ENCODE measurements at places on chromosomes 12 and 14.

DNA sequence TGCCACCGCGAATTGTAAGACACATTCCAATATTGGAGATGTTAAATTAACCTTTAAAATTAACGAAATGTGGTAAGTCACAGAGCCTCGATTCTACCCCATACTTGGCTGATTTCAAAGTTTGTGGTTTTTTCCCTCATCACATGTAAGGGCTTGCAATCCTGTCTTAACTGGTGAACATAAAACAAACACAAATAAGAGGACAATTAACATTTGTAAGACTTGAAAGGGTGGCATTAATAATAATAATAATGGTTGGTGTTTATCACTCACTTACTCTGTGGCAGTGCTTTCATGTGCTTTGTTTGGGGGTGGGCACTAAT, 26.6 kb downstream of the PPFIBP1 start:
- DNase-seq = no peak

- no peak for DNase-seq
Observed at GRCh38 chr14:64659366-64659765, 44.9 kb upstream of the PLEKHG3 start.

DNA sequence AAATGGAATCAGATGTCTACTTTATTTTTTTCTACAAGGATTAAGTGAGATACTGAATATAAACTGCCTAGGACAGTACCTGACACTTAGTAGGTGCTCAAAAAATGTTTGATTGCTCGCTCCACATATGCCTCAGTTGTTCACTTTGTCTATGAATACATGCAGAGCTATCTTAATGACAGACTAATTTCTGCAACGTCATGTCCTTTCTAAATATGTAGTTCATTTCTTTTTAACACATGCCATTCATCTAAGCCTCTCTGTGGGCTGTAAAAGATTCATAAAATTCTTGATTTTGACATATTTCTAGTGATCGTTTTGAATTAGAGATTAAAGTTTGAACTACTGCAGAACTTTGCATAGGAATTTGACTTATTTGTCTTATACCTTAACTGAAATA, 176.3 kb upstream of the STXBP6 start:
- no peak for DNase-seq

DNA sequence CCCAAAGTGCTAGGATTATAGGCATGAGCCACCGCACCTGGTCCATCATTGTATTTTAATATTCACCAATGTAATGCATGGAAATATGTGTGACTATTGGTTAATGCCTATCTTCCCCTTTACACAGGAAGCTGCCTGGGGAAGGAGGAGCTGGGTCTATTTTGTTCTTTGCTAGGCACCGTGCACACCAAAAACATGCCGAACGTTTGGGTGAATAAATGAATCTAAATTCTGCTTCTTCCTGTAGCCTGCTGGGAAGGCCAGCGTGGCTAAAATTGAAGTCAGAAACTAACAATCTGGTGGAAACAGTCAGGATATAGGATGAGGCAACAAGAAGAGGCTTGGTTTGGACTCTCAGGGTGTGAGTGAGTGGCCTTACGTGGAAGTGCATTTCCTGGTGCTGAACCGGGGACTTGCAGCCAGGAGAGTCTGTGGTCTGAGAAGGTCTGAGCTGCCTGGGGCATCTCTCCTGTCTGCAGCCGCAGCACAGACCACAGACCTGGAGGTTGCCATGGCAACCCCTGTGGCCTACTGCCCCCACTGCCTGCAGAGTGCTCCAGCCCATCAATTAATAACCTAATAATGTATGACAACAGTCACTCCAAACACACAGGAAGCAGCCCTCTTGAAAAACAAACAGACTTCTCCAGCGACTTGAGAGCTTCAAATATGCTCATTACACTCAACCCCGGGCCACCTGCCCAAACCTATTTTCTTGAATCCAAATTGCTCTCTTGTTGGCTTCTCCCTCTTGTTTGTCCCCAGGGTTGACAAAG, 5.5 kb upstream of the GPR68 start:
- no peak for DNase-seq

DNA sequence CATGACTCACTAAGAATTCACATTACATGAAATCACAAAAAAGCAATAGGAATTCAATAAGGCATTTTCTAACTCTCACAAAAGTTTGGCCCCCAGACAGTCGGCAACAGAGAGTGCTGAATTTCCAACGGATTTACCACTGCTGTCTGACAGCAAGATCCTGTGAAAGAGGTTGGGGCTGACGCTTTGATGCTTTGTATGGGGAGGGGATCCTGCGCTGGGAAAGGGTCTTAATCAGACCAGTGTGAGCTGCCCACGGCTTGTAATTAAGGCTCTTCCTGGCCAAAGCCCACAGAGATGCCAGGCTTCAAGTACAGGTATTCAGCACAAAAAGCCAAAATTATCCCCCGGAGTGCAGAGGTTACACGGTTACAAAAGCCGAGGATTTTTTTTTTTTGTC, 66.8 kb upstream of the TMCC3 start:
- no peak for DNase-seq

DNA sequence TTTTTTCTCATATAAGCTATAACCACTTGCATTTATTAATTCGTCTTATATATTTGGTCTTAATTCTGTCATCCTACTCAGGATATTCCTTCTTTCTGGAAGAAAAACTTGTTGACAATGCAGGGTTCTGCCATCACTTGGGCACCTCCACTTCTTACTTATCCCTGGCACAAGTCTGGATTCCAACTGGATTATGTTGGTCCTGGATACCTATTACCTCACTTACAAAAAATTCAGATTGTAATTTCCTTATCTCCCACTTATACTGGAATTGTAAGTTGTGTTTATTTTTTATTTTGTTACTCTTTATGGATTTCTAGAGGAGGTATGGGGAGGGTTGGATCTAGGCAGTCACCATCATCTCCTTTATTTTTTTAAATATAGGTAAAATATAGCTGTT, 36.7 kb downstream of the LRRIQ1 start:
- DNase-seq = no peak

DNA sequence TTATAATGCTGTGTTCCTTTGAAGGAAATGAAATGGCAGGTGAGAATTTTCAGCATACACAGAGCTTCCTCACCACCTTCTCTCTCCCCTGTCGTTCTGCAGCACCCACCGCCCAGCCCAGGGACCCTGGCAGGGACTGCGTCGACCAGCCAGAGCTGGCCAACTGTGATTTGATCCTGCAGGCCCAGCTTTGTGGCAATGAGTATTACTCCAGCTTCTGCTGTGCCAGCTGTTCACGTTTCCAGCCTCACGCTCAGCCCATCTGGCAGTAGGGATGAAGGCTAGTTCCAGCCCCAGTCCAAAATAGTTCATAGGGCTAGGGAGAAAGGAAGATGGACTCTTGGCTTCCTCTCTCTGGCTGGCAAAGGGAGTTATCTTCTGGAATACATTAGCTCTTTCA, 35.1 kb downstream of the PAPLN start:
- DNase-seq = no peak

GRCh38 chr12:56806303-56806702, 43.2 kb downstream of the HSD17B6 start:
- no peak for DNase-seq

DNA sequence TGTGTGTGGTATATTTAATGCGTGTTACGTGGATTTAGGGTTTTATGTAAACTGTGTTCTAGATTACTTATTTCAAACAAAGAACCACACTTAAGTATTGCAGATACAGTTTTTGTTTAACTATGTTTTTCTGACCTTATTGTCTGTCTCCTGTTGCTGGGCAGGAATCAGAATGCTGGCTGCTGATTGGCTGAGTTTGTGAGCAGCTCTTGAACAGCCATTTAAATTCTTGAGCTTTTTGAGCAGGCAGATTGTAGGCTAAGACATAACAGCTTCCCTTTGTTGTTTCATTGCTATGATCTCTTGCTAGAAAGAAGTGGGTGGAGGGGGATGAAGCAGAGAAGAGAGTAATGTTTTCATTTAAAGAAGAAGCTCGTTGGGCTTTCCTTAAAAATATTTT, 52.2 kb downstream of the ATF7IP start:
- DNase-seq = peak; percentile 50

GRCh38 chr12:14774074-14774905, 29.0 kb downstream of the WBP11 start:
- peak; percentile 76 for DNase-seq

DNA sequence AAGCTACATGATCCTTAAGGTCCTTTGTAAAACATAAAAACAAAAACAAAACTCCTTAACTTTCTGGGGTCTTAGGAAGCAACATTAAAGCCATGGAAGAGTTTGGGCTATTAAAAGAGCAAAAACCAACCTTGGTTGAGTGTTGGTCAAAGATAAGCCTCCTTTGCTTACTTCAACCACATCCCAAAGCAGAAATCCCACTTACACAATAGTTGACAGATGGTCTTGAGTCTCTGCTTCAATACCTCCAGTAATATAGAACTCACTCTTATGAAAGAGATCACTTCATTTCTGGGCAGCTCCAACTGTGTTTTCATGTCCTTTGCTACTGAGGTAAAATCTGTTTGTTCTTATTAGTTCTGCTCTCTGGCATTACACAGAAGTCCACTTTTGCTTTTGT, 125.8 kb downstream of the SLC38A4 start:
- DNase-seq = no peak

- no peak for DNase-seq
Observed at GRCh38 chr12:120101617-120102016, 14.9 kb downstream of the RAB35 start.

GRCh38 chr12:108271951-108272872, 66.9 kb downstream of the CMKLR1 start:
- no peak for DNase-seq

DNA sequence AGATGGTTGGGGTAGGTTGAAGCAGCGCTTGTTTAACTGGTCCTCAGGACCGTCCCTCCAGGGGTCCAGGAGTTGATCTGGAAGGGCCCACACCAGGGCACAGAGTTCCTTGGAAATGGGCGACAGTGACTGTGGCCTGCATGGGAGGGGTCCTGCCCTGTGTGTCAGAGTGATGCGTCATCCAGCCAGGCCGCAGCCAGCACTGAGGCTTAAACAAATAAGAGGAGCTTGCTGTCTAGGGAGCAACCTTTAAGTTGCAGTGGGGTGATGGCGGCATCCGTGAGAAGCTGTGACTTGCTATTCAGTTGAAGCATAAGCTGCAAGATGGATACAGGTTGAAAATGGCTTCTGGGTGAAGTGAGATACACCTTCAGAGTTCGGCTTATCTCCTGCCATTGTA, 20.2 kb downstream of the DCAF4 start:
- no peak for DNase-seq

DNA sequence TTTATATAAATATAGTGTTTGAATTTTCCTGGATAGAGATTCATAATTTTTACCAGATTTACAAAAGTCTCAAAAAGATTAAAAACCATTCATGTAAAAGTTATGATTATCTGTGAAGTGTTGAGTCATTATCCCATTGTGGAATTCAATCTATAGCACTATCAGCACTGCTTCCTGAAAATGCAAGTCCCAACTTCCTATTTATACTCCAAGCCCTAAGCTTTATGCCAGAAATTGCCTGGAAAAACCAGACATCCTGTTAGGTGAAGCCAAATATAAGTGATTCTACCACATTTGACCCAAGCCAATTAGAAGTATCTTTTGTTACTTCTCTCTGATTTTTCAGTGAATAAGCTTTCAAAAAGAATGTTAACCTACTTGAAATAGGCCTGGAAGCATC, 129.1 kb downstream of the GPR135 start:
- DNase-seq = no peak

DNA sequence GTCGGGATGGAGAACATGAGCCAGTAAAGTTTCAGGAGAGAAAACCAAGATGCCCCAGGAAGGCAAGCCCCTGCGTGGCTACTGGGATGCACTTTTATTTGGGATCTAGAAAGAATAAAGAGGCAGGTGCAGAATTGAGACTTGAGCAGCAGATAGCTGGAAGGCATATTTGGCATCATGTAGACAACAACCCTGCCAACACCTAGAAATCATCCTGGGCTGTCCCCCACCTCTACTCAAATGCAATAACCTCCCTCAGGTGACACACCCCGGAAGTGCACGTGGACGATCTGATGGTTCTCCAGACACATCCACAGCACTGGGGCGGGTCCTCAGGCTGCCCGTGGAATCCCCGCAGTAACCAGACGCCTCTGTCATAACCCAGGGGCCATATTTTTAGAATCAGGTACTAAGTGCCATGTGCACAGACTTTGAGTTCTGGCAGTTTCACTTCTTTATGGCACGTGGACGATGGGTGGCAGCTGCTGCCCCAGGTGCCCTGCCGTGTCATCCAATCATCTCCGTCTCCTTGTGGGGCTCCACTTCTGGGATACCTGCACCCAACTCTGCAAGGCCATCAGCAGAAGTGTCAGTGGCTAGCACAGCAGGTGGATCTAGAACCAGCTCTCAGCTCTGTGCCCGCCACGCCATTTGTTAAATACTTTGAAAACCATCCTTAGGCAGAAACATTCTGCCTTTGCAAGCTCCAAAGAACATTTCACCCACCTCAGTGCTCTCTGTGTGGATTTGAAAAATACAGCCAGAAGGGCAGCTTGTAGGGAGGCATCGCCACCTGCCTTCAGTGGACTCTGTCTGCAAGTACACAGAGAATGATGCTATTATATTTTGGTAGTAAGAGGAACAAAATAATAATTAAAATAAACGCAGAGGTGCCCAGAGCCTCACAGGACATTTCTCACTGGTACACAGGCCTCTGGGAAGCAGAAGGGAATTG, 771.7 kb upstream of the TMEM132C start:
- DNase-seq = no peak

- DNase-seq = no peak
Observed at GRCh38 chr12:92585115-92585727, 117.6 kb upstream of the PLEKHG7 start.

DNA sequence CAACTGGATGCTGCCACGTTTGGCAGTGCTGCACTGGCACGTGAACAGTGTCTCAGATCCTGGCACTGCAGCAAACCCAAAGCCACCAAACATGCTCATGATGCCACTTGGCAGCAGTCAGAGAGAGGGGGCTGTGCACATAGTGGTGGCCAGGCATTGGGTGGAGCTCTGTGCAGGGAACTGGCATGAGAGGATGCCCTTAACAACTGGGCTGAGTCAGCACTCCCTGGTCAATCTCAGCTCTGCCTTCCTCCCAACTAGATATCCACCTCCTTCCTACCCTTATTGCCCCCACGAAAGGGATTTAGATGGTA, 37.0 kb downstream of the ZFHX2 start:
- DNase-seq = no peak

GRCh38 chr14:82432301-82433105, 898.9 kb upstream of the SEL1L start:
- DNase-seq = no peak

DNA sequence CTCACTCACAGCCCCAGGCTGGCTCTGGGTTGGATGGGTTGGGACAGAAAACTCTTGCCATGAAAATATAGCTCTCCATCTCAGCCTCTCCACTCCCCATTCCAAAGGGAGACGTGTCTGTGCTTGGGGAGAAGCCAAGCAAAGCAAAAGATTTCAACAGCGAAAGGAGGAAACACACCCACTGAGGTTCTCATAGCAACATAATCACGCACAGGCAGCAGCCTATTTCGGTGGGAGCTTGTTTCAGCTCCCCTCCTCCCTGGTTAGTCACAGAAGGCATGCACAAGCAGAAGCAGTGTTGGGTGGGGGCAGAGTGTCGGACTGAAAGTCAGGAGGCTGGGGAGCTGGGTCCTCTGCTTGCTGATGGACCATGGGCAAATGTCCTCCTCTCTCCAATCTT, 1.9 kb upstream of the PRMT8 start:
- no peak for DNase-seq

- DNase-seq = no peak
Observed at GRCh38 chr12:108332791-108333382, 6.2 kb downstream of the CMKLR1 start.
